Activated T-helper 1 cell treated with Interleukin-2 at 50 U/mL for 16 hours (primary cell): ENCODE measurements at places on chromosomes 16 and 17.
A peak's percentile ranks its signal among the peaks of the same experiment; 100 is the strongest.

GRCh38 chr16:86554599-86554916 is 477 bp downstream of the MTHFSD start:
- DNase-seq: no peak

DNA sequence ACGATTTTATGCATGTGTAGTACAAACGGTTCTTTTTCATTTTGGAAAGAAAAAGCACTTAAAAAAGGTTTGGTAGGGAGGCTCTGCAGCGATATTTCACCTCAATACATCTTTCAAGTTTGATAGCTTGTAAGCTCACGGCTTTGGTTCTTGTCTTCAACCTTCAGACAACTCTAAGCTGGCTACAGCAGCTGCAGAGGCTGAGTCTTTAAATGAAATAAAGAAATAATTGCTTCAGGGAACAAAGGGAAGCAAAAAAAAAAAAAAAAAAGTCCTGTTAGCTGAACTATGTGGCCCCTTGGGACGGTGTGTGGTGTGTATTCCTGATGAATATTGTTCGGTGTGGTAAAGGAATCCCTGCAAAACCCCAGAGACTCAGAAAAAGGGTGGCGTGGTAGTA is 265.1 kb downstream of the NTN1 start:
- DNase-seq: no peak

DNA sequence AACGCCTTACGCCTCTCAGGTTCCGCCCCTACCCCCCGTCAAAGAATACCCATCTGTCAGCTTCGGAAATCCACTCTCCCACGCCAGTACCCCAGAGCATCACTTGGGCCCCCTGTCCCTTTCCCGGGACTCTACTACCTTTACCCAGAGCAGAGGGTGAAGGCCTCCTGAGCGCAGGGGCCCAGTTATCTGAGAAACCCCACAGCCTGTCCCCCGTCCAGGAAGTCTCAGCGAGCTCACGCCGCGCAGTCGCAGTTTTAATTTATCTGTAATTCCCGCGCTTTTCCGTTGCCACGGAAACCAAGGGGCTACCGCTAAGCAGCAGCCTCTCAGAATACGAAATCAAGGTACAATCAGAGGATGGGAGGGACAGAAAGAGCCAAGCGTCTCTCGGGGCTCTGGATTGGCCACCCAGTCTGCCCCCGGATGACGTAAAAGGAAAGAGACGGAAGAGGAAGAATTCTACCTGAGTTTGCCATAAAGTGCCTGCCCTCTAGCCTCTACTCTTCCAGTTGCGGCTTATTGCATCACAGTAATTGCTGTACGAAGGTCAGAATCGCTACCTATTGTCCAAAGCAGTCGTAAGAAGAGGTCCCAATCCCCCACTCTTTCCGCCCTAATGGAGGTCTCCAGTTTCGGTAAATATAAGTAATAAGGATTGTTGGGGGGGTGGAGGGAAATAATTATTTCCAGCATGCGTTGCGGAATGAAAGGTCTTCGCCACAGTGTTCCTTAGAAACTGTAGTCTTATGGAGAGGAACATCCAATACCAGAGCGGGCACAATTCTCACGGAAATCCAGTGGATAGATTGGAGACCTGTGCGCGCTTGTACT is at the start of gene BRCA1:
TSS of gene BRCA1 (minus strand) at position 232 of the 834 bp plus-strand sequence. CDS start 1,268 bp downstream, outside the sequence.
- peak; percentile 86 for DNase-seq

DNA sequence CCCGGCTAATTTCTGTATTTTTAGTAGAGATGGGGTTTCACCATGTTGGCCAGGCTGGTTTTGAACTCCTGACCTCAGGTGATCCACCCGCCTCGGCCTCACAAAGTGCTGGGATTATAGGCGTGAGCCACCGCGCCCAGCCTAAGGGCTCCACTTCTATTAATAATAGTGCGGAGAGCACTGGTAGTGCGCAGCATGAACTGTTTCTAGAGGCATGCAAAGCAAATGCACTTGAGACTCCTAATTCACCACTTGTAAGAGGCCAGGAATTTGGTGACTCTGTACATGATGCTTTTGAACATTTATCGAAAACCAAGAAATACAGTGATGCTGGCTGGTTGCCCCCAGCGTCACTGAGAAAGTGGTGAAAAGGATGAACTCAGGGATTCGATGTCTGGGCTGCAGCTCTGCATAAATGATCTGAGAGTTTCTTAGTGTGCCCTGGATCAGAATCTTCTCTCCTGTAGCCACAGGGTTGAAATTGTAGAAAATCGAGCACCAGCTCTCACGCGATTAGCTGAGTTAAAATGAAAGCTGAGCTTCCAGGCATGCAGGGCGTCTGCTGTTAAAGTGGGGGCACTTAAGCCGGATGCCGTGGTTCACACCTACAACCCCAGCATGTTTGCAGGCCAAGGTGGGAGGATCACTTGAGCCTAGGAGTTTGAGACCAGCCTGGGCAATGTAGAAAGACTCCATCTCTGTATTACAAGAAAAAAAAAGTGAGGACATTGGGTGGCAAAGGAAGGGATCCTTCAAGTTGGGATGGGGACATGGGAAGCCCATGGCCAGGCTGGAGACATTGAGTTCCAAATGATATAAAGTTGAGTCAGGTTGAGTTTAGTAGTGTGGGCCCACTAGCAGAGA is 4.8 kb downstream of the RNF213 start:
- peak; percentile 63 for DNase-seq

GRCh38 chr17:78432226-78433012 is 54.0 kb downstream of the PGS1 start:
- no peak for DNase-seq

DNA sequence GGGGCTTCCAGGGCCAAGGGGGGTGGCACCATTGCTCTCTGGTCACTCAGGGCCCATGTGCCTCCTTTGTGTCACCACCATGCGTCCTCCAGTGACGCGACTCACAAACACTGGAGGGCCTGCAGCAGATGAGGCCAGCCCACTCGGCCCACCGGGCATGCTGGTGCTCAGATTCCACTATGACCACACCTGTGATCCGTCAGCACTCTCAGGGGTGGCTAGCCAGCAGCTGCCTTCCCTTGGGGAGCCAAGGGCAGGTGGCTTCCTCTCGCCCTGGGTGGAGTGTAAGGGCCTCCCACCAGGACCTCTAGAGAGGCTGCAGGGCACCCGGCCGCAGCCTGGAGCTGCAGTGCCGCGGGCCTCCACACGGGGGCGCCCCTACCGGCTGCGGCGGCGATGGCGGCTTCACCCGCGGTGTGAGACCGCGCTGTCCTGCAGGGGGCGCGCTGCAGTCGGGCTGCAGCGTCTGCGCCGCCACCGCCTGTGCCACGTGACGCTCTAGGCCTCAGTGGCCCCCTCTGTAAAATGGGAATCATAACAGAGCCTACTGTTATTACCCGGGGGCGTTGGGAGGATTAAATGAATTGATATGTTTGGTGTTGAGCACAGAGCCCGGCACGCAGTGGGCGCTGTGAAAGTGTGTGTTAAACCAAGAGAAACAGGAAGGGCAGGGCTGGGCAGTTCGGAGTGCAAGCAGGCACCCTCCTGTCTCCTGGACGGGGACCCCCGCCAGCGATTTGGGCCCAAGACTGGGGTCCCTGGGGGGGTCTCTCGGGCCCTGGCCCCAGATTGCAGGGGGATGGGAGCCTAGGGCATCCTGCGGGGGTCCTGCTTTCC is 192.4 kb upstream of the GSE1 start:
- DNase-seq: peak; percentile 65

DNA sequence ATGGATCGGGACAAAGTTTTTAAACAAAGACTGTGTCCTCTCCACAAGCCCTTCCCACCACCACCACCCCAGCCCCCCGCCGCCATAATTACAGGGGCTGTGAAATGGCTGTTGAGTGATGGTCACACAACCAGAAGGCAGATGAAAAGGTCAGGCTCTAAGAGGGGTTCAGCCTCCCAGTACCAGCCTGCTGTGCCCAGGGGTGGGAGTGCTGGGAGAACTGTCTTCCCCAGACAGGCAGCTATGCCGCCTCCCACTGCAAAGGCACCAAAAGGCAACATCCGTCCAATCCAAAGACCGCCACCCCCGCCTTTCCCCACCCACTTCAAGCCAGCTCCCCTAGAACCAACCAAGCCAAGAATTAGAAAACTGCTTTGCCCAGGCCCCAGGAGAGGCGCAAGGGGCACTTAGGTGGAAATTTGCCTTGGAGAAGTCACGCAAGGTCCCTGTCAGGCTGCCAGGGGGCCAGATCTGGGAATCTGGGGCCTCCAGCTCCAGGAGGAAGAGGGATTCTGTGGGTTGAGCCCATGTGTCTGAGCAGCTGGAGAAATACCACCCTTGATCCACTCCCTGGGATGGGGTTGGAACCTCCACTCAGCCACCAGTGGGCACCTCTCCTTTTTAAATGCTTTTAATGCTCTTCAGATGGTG is 14.4 kb downstream of the CARHSP1 start:
- no peak for DNase-seq

GRCh38 chr16:51268237-51268636 is 117.2 kb upstream of the SALL1 start:
- DNase-seq: no peak

GRCh38 chr16:64654178-64654577 is 467.7 kb downstream of the CDH11 start:
- DNase-seq: no peak

DNA sequence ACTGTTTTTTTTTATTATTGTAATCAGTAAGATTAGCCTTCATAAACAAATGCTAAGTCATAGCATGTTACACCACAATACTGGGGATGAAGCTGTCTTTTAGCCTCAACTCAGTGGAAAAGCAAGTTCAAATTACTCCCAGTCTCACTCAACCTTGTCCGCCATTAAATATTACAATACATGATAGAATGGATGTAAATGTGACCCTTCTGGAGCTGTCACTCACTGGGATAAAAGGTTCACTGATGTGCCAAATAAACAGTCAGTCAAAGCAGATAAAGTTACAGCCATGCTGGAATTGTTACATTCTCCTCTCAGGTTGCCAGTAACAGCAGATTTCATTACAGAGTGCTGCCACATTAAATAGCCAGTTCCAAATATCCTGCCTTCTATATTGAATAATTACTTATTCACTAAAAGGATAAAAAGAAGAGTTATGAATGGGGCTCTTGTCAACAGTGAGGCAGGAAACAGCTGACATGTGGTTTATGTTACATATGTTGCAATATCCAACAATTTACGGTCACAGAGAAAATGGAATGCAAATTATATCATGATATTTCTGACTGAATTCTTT is 53.4 kb downstream of the BRIP1 start:
- no peak for DNase-seq

DNA sequence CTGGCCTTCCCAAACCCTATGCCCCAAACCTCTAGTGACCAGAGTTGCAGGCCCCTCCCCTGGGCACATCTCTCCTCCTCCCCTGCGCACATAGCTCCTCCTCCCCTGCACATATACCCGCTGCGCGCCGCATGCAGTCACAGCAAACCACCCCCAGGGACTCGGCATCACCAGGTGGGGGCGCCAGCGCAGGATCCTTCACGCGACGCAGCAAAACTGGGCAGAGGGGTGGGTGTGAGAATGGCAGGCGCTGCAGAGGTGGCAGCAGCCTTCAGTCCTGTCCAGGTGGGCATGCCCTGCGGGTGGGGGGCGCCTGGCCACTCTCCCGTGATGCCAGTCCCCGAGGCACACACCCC is 5.6 kb downstream of the CORO6 start:
- peak; percentile 84 for DNase-seq

- DNase-seq: no peak
Observed at GRCh38 chr17:67312265-67312664, 54.1 kb downstream of the PSMD12 start.

GRCh38 chr16:54335230-54335629 is 48.6 kb upstream of the IRX3 start:
- DNase-seq: no peak

DNA sequence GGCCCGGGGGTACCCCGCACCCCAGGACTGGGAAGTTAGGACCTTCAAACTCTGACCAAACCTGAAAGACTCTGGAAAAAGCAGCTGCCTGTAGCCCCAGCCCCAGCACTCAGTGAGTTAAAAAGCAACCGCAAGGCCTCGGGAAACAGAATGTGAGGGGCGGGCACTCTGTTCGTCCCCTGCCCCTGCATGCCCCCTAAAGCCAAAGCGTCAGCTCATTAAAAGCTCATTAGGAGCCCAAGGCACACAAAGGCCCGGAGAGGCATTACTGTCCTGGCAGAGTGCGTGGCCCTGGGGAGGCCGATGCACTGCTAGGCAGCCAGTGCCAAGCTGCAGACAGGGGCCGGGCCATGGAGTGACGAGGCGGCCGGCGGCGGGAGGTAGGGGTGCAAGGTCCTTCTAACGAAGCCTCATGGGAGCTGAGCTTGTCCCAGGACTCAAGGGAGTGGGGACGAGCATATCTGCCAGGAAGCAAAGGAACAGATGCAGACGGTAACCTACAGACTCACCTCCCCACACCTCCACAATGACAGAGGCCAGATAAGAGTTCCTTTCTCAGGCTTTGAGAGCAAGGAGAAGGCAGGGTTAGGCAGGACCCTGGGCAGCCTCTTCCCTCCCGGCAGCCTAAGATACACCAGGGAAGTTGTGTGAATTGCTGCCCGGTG is 116.8 kb downstream of the ENGASE start:
- no peak for DNase-seq

DNA sequence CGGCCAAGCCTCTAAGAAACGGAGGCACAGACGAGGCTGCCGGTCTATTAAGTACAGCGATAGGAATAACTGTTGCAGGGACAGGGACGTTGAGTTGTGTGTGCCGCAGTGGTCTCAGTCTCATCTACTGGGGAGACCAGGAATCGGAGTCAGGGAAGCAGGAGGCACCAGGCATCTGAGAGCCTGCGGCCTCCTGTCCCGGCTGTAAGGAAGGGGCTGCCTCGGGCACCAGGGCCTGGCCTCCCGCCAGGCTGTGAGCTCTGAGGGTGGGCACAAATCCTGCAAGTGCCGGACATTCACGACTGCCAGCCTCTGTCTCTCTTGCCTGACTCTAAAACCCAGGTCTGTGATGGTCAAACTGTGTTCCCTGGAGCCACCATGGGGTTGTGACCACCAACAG is 76.0 kb downstream of the ARHGAP23 start:
- no peak for DNase-seq

- no peak for DNase-seq
Observed at GRCh38 chr17:1008008-1008761, 11.3 kb downstream of the TIMM22 start.

DNA sequence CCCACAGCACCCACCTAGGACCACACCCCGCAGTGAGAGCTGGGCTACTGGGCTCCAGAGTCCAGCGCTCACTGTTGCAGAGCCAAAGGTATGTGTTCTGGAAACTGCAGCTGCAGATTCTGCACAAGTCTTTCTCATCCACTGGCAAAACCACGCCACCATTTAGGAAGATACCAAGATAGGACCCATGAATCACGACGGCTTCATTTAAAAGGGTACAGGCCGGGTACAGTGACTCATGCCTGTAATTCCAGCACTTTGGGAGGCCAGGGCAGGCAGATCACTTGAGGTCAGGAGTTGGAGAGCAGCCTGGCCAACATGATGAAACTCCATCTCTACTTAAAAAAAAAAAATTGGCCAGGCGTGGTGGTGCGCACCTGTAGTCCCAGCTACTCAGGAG is 18.8 kb downstream of the FOXF1 start:
- DNase-seq: no peak
